ENCODE measurements at places on chromosomes 2 and 18.
A peak's percentile ranks its signal among the peaks of the same experiment; 100 is the strongest.

DNA sequence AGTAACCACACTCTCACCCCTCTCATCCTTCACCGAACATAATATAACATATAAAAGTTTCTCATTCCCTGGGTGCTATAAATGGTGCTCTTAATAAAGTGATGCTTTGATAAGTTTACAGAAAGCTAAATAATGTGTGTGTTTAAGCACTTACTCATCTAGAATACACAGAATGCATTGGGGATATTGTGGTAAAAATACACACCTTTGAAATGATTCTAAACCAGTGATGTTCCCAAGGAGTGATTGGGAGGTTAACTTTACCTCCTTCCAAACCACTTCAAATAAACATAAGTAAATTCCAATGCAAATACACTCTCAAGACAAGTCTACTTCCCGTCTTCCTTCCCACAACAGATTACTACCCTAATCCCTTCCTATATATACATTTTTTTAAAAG is 85.3 kb upstream of the TWSG1 start:
- no peak for DNase-seq

- peak; percentile 49 for DNase-seq
These were observed 122.7 kb downstream of the COL6A3 start for GRCh38 chr2:237291138-237291792.

- no peak for DNase-seq
These were observed 353.7 kb downstream of the RAD51AP2 start for GRCh38 chr2:17164550-17164949.

DNA sequence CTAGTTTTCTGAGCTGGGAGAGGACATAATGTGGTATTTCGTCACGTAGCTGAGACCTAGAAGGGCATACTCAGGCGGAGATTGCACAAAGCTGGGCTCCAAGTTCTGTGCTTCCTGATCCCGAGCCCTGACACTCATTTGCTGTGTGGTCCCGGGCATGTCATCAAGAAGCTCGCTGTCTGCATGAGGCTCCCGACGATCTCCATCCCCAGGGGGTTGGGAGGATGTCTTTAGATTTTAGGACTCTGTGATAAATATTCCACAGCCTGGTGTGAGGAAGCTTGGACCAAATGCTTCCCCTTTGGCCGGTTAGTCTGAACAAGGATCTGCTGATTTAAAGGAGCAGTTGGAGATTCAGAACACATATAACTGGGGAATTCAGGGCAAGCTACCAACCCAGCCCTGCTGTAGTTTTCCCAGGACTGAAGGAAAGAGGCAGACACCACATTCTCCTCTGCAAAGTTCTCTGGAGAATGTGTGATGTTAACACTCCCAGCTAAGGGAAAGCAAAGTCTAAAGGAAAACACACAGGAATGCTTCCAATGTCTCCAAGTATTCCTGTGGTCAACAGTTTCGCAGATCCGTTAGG is 2.3 kb downstream of the KCNE4 start:
- no peak for DNase-seq

Data from C1 segment of cervical spinal cord (tissue), 14 donors.